CMK (cell line): ENCODE measurements at places on chromosomes 2 and 18.
A peak's percentile ranks its signal among the peaks of the same experiment; 100 is the strongest.

GRCh38 chr2:128442891-128443302 is 124.2 kb upstream of the HS6ST1 start:
- no peak for DNase-seq

DNA sequence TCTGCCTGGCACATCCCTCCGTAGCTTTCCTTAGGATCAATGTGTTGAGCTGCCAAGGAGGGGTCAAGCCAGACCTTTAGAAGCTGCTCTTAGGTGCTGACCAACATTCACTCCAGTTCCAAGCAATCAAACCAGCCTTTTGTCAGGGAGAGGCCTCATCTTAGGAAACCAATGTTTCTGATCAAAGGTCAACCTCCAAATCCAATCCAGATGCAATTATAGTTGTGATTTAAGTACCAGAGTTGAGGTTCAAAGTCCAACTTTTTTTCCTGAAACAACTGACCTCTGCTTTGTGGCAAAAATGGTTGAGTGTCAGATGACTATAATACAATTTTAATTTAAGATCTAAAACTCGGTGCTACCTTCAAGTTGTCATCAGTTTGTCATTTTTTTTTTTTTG is 303.4 kb downstream of the ALK start:
- DNase-seq, result no peak

- no peak for DNase-seq
Measured at GRCh38 chr18:39938676-39939608, 2016.1 kb upstream of the PIK3C3 start.

GRCh38 chr2:91442246-91442905 is 2750.9 kb downstream of the RPIA start:
- DNase-seq, result no peak

GRCh38 chr2:160917850-160918249 is 242.4 kb upstream of the TANK start:
- DNase-seq, result no peak

- DNase-seq, result no peak
Measured at GRCh38 chr2:151861174-151861573, 33.0 kb upstream of the ARL5A start.

GRCh38 chr2:36565712-36566111 is 32.3 kb downstream of the FEZ2 start:
- DNase-seq, result no peak

DNA sequence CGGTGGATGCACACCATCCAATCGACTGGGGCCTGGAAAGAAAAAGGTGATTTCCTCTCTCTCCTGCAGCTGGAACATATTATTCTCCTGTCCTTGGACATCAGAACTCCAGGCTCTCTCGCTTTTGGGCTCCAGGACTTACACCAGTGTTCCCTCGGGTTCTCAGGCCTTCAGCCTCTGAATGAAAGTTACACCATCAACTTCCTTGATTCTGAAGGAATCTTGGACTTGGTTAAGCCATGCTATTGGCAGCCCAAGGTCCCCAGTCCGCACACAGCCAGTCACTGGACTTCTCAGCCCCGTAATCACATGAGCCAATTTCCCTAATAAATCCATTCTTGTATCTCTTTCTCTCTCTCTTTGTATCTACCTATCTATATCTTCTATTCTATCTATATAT is 418.9 kb downstream of the IRS1 start:
- DNase-seq, result no peak

DNA sequence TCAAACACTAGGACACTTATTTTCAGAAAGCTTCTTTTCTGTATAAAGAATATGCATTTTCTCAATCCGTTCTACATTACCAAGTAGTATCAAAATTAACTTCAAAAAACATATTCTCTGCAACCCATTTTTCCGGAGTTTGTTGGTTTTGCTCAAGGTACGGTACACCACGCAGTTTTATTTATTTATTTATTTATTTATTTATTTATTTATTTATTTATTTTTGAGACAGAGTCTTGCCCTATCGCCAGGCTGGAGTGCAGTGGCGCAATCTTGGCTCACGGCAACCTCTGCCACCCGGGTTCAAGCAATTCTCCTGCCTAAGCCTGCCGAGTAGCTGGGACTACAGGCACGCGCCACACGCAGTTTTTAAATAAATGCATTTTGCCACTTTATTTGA is 900.3 kb downstream of the CBLN2 start:
- no peak for DNase-seq

DNA sequence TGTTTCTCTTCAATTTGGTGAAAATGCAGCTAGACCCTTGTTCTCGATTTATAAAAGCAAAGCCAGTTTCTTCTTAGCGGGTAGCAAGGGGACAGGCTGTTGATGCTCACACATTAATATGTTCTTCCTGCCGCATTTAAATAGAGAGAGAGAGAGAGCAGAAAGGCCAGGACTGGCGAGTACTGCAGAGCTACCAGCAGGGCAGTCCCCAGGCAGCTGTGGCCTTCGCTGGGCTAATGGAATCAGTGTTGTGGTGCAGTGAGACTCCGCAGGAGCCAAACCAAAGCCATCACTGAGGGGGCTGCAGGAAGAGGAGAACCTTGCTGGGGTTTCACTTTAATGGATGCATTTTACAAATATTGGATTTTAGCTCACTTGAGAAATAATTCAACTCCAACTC is 223.6 kb downstream of the ACTR3 start:
- DNase-seq, result no peak

GRCh38 chr18:70688286-70688685 is 399.4 kb downstream of the SOCS6 start:
- DNase-seq, result no peak

DNA sequence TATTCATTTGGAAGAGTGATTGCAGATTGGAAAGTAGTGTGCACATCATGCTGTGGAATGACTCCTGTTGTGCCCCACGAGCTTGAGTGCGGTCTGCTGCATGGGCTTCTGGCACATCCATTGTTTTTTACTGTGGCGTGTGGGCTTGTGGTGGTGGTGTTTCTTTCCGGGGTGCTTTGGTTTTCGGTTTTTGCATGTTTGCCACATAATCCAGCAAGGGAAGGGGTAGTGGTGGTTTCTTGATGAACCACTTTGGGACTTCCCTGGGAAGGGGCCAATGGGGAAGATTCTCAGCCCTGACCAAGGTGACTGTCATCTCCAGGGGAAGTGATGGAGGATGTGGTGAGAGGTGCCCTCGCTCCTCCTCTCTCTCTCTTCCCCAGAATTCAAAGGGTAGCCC is 57.0 kb downstream of the COA5 start:
- DNase-seq, result no peak

- DNase-seq, result no peak
Measured at GRCh38 chr18:44901283-44901682, 220.6 kb downstream of the SETBP1 start.

- DNase-seq, result no peak
Measured at GRCh38 chr2:239129147-239129920, 271.5 kb downstream of the HDAC4 start.

DNA sequence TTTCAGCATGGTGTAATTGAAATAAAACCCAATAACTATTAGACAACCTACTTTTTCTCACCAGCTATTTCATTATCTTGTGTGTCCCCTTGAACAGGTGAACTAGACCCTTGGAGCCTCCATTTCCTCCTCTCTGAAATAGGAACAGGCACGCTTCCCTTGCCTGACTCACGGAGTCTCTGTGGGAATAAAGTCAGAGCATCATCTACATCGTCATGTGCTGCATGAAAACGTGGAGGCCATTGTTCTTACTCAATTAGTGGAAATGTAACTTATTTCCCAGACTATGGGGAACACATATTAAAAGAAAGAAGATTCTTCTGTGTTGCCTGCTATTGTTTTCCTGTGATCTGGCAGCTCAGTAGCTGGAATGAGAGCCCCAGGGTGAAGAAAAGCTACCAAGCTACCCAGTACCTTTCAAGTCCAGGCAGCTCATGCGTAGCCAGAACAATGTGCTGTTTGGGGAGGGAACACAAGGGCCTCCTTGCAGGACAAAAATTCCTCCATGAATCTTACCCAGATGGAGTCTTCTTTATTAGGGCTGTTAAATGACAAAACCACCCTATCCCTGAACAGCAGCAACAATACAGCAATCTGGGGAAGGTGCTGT is 59.8 kb downstream of the SOX11 start:
- DNase-seq, result no peak

DNA sequence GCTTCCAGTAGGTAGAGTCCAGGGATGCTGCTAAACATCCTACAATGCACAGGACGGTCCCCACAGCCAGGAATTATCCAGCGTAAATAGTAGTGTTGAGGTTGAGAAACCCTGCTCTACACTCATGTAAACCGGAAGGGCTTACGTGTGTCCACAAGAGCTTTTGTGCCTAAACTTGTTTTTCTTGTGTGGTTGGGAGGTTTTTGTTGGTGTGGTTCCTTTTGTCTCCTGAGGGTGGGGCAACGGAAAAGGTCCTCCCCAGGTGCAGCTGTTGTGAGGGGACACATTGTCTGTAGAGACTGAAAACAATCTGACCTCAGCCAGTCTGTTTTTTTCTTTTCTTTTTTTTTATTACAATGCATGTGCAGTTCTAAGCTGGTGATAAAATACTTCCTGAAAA is 72.7 kb upstream of the MGAT5 start:
- no peak for DNase-seq

- DNase-seq, result no peak
Measured at GRCh38 chr18:55370936-55371335, 217.1 kb downstream of the TCF4 start.

DNA sequence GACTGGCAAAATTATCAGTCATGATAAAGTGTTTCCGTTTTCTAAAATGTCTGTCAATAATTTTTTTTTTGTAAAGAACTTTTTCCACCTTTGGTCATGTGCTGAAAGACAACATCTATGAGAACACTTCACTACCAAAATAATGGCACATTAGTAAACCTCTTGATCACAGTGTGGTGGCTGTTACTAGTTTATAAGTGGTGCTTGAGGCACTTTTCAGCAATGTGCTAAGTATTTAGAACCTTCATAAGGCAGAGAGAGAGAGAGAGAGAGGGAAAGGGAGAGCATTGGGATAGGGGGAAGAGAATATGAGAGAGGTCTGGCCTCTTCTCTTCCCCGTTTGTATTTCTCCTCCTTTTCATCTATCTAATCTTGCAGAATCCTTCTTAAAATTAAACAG is 1.1 kb upstream of the NYAP2 start:
- no peak for DNase-seq

GRCh38 chr2:230694241-230694640 is 18.4 kb upstream of the CAB39 start:
- no peak for DNase-seq

GRCh38 chr2:100813527-100813926 is 6.4 kb upstream of the NPAS2 start:
- no peak for DNase-seq

DNA sequence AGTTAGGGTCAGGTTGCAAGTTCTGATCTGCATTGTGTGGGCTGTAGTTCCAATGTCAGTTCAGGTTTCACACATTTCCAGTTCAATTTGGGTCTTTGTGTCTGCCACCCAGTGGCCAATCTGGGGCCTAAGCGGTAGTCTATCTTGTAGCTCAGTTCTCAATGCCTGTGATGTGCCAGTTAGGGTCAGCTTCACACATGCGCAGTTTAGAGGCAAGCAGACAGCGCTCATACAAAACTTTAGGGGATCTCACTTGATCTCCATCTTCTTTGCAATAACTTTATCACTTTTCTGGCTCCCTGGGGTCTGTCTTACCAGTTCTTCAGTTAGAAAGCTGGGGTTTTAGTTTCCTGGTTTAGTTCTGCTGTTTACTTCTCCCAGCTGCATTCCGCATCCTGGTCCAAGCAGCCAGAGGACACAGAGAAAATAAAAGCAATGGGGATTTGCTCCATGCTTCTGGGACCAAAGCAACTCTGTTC is 11.0 kb upstream of the ZNF24 start:
- DNase-seq, result peak; percentile 15

DNA sequence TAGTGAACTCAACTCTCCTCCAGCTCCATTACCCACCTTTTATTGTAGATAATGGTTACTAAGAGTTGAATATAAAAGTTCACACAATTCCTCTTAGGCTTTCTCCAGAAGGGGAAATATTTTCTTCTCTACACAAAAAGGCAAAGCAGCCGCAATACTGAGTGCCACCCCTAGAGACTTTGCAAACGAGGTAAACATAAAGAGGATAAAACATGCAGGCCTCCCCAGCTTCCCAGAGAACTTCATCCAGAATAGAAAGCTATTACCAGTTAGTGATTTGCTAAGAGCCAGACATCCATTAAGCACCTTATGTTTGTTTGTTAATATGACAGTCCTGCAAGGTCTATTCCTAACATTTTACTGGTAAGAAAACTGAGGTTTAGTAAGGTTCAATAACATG is 17.4 kb downstream of the ZNF521 start:
- DNase-seq, result no peak

- no peak for DNase-seq
Measured at GRCh38 chr2:64562148-64562784, 38.1 kb downstream of the AFTPH start.

GRCh38 chr18:72091369-72091768 is 452.8 kb downstream of the CBLN2 start:
- no peak for DNase-seq

DNA sequence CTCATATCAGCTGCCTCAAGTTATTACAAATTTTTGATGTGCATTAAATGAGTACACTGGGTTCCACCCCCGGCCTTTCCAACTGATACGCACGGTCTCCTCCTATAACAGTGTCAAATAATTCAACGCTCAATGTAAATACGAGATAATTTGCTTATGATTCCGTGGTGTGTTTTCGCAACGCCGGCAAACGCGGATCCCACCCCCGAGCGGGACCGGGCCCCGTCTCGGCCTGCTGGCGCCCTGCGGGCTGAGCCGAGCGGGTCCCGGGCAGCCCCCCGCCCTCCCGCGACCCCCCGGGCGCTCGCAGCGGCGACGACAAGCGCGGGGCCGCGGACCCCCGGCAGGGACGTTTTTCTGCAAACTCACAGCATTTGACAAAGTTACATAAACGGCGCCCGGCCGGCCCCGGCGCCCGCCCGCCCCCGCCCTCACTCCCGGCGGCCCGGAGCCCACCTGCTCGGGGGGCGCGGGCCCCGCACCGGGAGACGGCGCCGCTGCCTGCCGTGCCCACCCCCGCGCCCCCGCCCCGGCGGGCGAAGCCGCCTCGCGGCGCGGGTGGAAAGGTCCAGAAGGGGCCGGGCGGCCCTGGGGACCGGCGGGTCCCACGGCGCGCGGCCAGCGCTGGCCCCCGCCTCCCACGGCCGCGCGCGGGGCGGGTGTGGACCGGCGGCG is 762 bp downstream of the HDAC4 start:
- no peak for DNase-seq

DNA sequence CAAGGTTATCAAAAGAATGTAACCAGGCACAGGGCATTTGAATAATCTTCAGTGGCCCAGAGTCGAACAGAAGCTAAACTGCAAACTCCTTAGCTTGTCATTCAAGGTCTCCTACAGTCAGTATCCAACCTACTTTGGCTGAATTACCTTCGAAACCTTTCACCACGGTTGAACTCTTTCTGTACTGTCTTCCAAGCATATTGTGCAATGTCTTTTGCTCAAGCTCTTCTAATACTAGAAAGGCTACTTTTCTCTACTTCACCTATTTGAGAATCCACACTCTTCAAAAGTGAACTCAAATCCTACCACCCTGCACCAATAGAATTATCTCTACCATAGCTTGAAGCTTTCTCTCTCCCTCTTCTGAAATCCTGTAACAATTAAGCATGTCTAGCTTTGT is 142.9 kb downstream of the NR4A2 start:
- DNase-seq, result no peak

DNA sequence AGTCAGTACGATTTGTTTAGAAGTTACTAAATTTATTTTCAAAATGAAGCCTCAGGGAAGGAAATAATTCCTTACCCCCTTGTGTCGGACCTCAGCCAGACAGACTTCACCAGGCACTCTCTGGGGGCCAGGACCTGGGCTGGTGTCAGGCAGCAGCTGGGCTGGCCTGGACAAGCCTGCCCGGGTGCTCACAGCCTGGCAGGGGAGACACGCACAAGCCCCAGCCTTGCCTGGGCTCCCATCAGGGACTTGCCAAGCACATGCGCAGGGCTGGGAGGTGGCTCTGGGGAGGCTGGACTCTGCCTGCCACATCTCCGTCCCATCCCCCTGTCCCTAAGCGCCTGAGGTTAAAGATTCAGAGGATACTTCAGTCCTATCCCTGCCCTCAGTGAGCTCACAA is 56.8 kb upstream of the HS6ST1 start:
- no peak for DNase-seq
